ENCODE measurements at places on chromosomes 11 and 22.
A peak's percentile ranks its signal among the peaks of the same experiment; 100 is the strongest.

DNA sequence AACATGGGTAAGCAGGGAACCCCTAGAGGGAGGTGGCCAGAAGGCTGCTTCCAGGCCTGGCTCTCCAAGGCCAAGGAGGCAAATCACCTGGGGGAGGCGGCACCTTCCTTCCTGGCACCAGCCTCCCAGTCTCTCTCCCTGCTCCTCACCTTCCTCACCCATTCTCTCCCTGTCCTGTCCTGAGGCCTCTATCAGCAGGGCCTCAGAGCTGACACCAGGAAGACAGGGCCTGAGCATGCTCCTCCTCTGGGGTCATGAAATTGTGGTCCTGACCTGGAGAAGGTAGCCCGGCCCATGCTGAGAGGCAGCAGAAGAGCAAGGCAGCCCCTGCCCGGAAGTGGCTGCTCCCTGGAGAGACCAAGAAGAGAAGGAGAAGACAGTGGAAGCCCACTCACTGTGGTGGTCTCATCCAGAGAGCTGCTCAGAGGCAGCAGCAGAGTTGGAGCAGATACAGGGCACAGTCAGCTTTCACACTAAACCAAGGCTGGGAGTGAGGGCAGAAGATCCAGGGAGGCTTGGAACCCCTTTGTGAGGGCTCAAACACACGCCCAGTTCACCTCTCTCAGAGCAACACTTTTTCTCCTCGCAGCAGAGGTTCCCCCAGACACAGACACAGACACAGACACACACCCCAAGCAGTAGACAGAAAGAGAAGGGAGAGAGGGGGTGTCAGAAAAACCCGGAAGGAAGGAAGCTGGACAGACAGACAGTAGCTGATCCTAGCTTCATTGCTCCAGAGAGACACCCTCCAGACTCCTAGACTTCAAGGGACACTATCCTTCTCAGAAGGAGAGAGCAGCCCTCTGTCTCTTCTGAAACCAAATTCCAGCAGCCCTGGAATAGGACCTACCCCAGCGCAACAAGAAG, 1.8 kb downstream of the BCL9L start:
- DNase-seq: peak; percentile 68

DNA sequence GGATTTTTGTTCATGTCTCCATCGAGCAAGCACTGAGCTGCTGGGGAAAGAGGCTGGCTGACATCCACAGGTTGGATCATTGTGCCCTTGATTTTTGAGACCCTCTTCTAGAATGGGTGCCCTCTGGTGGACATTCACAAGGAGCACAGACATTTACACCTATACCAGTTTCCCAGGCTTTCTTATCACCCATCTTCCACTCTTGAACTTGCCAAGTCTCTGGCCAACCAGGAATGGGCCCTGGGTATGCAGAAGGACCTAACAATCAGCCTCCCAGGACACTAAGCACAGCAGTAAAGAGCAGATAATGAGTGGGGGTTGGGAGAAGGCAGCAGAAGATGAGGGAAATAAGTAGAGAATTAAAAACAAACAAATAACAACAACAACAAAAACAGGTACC, 5.7 kb upstream of the INTS4 start:
- peak; percentile 42 for DNase-seq

- no peak for DNase-seq
These were observed 104.7 kb upstream of the E2F8 start for GRCh38 chr11:19345519-19345847.

DNA sequence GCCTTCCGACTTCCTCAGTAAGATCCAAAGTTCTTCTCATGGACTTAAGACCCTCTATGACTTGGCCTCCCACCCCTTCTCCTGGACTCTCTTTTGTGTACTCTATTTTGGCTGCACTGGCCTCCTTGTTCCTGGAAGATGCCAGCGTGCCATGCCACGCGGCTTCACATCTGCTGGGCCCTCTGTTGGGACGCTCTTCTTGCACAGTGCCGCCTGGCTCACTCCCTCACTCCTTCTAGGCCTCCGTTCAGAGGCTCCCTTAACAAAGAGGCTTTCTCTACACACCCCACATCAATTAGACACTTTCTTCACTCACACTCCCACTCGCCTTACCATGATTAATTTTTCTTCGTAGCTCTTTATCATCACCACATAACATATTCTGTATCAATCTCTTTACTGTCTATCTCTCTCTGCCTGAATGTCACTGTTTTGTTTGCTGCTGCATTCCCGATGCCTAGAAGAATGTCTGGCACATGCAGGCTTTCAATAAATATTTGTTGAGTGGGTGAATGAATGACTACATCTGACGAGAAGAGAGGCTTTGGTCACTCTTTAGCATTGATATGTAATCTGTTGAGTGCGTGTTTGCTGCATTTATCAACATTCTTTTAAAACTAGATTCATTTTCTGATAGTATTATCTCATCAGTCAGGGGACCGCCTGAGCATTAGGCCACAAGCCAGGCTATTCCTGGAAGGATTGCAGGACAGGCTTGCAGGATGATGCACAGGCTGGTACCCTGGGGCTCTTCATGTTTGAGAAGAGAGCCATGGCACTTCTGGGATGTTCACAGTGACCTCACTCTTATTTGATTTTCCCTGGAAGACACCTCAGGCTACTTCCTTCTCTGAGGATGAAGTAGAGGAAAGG, 60.6 kb upstream of the AMPD3 start:
- no peak for DNase-seq

GRCh38 chr11:116285026-116285425, 487.8 kb downstream of the BUD13 start:
- no peak for DNase-seq

GRCh38 chr11:64360448-64360921, 1.5 kb downstream of the RPS6KA4 start:
- DNase-seq: no peak

DNA sequence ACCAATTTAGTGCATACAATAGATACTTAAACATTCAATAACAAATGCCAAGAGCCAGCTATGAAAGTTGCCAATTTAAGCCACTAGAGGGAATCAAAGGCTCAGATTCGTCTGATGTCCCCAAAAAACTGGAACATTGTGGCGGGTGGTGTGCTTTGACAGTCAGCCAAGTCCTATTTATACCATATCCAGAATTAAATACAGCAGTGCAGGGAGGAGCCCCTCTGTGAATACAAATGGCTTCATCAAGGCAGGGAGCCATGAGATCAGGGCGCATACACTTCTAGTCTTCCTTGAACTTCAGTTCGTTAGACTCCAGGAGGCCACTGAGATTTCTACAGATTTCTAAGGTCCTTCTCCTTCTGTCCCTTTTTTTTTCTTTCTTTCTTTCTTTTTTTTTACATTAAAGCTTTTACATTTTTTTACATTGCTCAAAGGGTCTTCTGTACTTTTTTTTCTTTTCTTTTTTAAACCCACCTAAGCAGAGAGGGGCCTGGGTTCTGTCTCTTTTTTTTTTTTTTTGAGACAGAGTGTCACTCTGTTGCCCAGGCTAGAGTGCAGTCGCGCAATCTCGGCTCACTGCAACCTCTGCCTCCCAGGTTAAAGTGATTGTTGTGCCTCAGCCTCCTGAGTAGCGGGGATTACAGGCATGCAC, 41.5 kb upstream of the HSPA8 start:
- no peak for DNase-seq

DNA sequence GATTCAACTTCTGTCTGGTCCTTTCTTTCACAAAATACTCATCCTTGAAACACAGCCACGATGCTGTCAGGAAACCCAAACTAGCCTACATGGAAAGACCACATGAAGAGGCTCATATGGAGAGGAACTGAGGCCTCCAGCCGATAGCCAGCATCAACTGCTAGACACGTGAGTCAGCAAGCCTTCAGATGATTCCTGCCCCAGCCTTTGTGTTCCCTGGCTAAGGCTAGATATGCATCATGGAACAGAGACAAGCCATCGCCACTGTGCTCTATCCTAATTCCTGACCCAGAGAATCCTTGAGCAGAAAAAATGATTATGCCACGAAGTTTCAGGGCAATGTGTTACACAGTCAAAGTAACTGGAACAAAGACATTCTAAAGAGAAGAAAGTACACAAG, 75.5 kb downstream of the ENTHD1 start:
- no peak for DNase-seq

DNA sequence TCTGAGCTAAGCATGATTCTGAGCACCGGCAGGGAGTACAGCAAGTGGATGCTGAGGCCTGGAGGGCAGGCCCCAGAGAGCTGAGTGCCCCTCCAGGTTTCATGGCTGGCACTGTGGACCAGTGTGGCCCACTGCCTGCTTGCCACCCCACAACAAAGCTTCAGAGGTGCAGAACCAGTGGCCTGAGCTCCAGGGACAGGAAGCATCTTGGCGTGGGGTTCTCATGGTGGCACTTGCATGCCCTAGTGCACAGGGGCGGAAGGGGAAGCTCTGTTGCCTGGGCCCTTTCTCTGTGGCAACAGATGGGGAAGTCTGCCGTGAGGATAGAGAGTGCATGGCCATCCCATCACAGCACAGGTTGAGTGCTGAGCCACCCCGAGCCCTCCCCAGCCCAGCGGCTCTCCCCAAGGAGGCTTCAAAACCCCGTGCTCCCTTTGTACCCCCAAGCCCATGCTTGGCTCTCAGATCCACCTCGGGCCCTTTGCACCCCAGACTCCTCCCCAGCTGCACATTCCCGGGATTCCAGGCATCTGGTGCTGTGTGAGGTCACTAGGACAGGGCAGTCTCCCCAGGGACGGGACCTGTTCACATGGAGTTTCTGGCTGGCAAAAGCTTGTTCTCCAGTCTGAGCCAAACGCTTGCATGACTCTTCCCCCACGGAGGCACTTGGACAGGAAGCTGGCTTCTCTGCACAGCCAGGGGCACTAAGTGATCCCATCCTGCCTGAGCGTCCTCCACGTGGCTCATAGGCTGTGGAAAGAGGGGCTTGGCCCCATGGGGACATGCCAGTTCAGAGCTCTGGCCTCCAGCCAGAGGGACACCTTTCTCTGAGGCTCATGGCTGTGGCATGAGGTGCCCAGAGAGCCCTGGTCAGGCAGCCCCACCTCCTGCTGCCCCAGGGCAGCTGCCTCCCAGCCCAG, 4.2 kb downstream of the SLC25A1 start:
- no peak for DNase-seq

DNA sequence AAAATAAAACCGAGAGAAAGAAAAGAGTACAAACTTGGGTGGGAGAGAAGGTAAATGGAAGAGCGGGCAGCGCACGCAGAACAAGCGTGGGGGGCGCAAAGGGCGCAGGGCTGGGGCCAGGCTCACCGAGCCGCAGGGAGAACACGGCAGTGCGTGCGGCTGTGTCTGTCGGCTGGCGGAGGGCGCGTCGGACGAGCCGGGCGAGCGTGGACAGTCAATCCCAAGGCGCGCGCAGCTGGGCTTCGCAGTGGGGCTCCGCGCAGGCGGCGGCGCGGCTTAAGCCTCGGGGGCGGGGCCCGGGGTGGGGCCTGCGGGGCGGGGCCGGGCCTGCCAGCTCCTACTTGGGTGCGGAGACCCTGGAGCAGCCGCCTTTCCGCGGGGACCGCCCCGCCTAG, at the start of gene UCP2:
Gene UCP2, minus strand, starts transcription at position 249 of the 395 bp plus-strand sequence. CDS start 4,465 bp downstream, outside the sequence.
- DNase-seq: peak; percentile 79

DNA sequence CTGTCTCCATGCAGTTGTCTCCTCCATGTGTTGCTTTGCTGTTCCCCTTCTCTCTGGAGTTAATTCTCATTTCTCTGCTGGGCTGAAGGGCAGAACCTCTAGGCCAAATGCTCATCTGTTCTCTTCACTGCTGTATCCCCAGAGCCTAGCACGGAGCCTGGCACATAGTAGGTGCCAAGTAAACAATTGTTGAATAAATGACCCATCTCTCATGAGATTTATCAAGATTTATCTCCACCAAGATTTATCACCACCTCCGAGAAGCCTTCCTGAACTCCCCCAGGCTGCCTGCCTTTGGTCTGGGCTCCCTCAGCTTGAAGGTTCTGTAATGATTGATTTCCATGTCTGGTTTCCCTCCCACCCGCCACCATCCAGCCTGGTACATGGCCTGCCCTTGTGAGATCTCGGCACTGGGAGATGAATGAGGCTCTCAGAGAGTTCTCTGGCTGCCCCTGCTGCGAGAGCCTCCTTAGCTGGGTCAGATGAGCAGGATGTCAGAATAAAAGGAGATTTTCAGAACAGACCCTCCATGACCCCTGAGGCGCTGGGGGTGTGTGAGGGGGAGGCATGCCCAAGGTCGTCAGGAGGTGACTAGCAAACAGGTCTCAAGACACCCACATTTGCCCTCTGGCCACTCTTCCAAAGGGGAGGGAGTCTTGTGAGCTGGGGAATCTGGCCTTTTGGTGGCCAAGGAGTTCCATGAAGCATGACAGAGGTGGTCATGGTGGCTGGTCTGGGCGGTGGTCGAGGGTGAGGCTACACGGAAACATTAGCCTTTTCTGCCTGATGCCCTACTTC, 2.4 kb upstream of the GDPD5 start:
- no peak for DNase-seq

DNA sequence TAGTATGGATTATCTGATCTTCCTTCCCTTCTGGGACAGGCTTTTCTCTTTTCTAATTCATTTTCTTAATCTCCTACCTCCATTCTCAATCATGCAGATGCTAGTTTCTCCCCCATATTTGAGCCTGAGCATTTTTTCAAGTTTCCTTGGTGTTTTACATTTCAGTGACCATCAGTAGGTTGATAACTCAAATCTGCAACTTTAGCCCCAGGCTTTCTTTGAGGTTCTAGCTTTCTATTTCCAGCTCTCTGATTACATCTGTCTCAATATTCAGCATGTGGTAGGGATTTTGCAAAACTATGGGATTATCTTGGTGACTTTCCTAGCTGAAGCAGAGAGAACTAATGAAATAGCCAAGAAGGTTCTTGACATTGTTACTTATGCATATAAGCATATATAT, 67.8 kb downstream of the ARHGEF12 start:
- DNase-seq: no peak

GRCh38 chr22:23844739-23845202, 6.0 kb upstream of the DERL3 start:
- no peak for DNase-seq

GRCh38 chr22:28792491-28793383, 7.6 kb downstream of the XBP1 start:
- no peak for DNase-seq

- no peak for DNase-seq
These were observed 40.2 kb downstream of the TBX1 start for GRCh38 chr22:19800761-19801244.

- DNase-seq: no peak
These were observed 170.1 kb upstream of the CADM1 start for GRCh38 chr11:115674176-115674936.

DNA sequence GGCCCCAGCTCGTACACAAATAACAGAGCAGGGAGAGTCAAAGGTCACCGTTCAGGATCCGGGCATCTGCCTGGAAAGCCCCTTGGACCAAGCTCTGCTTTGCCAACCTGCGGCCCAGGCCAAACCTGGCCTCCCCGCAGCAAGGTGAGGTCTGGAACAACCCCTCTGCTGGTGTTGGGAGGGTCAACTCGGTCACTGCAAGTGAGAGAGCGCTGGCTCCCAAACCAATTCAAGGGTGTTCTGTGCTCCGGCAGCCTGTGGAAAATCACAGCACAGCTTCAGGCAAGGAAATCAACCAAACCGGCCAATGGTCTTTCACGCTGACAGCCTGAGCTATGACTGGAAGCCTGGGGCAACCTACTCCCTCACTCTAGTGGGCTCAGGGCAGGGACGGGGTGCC, 63.4 kb downstream of the MYH9 start:
- DNase-seq: no peak

Measured in CD8-positive, alpha-beta T cell (primary cell).